IMR-90 (cell line): ENCODE measurements at places on chromosomes 11 and 22. TPM values are rescaled to one million over a fixed set of nuclear protein-coding genes. Genes with fewer than 3 reads are reported as not detected.

DNA sequence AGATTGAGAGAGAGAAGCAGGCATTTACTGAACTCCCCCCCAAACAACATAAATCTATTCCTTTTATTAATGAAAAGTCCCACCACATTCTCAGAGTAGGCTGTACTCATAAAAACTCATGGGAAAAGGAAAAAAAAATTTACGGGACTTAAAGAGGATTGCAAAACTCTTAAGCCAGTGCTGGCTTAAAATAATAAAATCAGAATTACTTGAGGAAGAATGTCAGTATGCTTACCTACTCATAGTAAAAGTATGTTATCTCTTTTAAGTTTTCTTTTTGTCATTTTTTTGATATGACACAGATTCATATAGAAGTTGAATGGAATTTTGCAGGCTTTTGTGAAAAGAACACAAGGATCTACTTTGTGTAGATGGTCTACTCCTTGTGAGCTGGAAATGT is 126.3 kb downstream of the LUZP2 start:
- H3K4me1 ChIP-seq: peaks cover 2% of the 10 kb centered on the region
- no peaks in the 10 kb centered on the region for H3K27me3 ChIP-seq
- H3K4me3 ChIP-seq: no peak overlapping the region
- no peak overlapping the region for H3K27ac ChIP-seq

- no peak overlapping the region for H3K4me3 ChIP-seq
- H3K36me3 ChIP-seq: no peaks in the 10 kb centered on the region
- H3K27ac ChIP-seq: no peak overlapping the region
- DNase-seq: no peak
- no peaks in the 10 kb centered on the region for H3K4me1 ChIP-seq
These were observed 87.4 kb upstream of the CHORDC1 start for GRCh38 chr11:90310210-90310609.

DNA sequence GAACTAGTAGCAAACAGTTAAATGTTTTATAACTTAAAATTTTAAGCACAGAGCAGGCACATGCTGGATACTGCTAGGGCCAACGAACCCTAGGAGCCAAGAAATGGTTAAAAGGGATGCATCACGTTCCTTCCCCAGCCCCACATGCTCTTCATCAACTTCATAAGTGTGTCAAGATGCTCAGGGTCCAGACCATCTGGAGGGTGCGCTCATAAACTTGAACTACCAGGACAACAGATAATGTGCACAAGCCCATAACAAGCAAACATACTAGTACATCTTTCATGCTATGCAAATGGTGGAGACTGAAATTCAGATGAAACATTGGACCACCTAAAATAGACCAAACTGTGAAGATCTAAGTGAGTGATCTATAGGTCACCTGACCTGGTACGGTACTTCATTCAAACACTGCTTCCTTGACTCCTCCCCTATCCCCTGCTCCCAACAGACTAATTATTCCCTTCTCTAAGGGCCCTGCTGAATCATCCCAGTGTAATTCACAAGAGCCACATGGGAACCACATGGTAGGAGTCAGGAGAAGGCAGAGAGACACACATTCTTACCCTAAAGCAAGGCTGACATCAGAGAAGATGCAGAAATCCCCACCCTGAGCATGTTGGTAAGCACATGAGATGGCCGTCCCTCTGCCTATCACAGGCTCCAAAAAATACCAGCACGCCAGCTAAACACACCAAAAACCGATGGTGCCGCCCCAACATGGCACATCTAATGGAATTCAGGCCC is 83.9 kb downstream of the ETS1 start:
- H3K4me3 ChIP-seq: no peak overlapping the region
- H3K36me3 ChIP-seq: peaks cover 4% of the 10 kb centered on the region
- peak; percentile 96 for DNase-seq
- H3K27me3 ChIP-seq: no peaks in the 10 kb centered on the region

Gene MS4A6A
- not detected in 2 replicates for total RNA-seq

DNA sequence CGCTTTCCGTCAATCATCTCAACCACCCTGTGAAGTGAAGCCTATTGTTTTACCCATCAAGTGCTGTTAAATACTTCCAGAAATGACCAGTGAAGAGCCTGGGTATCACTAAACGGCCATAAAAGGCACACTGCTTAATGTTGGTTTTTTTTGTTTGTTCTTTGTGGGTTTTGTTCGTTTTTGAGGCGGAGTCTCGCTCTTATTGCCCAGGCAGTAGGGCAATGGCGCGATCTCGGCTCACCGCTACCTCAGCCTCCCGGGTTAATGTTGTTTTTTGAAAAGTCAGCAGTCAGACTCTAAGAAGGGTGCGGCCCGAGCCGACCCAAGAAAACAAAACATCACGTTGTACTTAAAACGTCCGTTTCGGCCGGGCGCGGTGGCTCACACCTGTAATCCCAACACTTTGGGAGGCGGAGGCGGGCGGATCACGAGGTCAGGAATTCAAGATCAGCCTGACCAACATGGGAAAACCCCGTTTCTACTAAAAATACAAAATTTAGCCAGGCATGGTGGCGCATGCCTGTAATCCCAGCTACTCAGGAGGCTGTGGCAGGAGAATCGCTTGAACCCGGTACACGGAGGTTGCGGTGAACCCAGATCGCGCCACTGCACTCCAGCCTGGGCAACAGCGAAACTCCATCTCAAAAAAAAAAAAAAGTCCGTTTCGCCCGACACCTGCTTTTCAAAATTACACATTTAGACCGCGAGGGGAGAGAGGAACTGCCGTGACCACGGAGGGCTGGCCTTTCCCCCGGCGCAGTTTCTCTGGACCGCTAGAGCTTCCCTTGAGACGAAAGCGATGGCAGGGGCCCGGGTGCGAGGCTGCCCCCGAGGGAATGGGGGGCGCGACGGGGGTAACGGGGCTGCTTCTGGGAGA is 714 bp downstream of the CD59 start:
- H3K4me1 ChIP-seq: peaks cover 19% of the 10 kb centered on the region
- H3K4me3 ChIP-seq: peak overlapping the region; percentile 77
- no peak for DNase-seq
- peaks cover 17% of the 10 kb centered on the region for H3K36me3 ChIP-seq

GRCh38 chr11:15754221-15754620 is 602.1 kb downstream of the SOX6 start:
- no peak overlapping the region for H3K27ac ChIP-seq
- no peaks in the 10 kb centered on the region for H3K27me3 ChIP-seq
- no peak for DNase-seq
- H3K4me1 ChIP-seq: 0 out of 2 replicates have a peak, but pooled peaks cover 4% of the 10 kb centered on the region
- no peak overlapping the region for H3K4me3 ChIP-seq

DNA sequence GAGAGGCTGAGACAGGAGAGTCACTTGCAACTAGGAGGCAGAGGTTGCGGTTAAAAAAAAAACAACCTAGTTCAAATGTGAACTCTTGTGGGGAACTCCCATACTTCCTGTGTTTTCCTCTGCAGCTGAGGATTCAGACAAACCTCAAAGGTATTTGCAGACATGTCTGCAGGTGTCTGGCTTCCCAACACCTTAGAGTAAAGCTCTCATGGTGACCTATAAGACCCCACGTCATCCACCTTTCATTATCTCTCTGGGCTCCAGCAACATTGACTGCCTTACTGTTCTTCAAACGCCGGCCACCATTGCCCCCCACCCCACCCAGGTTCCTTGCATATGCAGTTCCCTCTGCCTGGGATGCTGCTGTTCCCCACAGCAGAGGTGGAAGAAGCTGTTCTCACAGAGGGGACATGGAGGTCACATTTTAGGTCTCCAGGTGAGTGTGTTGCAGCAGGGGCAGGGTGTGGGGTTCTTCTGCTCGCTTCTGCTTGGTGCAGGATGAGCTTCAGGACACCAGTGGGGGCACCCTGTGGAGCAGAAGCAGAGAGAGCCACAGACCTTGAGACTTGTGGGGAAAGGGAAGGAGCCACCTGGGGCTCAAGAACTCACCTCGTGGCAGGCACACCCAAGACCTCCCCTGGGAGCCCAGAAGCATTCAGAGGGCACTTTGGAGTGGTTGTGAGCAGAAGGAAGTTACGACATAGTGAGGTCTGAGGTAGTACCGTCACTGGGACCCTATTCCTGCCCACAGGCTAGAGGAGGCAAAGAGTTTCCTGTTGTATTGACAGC is 203.2 kb downstream of the CSNK2A3 start:
- no peaks in the 10 kb centered on the region for H3K36me3 ChIP-seq
- peaks cover 26% of the 10 kb centered on the region for H3K27me3 ChIP-seq
- no peak overlapping the region for H3K4me3 ChIP-seq
- no peak for DNase-seq

DNA sequence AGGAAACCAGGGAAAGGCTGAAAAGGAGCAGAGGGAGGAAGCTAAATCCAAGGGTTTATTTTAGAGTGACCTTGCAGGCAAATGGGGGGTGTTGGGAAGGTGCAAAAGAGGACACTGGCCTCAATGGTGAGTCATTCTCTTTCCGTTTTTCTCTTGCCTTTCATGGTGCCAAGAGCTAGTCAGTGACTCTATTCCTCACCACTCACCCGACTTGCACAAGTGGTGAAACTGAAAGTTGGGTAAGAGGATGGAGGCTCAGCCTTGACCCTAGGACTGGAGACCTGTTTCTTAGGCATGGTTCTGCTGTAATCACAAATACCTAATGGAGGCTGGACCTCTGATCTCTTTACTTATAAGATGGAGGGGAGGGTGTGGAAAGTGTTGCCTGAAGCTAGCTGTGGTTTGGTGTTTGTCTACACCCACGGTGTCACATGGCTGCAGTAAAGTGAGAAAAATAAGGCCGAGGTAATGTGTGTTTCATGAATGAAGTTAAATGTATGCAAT is 67.3 kb upstream of the CREB3L1 start:
- H3K27me3 ChIP-seq: peaks cover 6% of the 10 kb centered on the region
- peak; percentile 72 for DNase-seq
- no peak overlapping the region for H3K27ac ChIP-seq
- H3K4me3 ChIP-seq: no peak overlapping the region
- no peaks in the 10 kb centered on the region for H3K36me3 ChIP-seq

Gene PARVG
- not detected in 2 replicates for total RNA-seq

Gene ZMAT5
- total RNA-seq: 16.1 and 21.7 TPM in 2 replicates

Gene PATE4
- total RNA-seq: not detected in 2 replicates

DNA sequence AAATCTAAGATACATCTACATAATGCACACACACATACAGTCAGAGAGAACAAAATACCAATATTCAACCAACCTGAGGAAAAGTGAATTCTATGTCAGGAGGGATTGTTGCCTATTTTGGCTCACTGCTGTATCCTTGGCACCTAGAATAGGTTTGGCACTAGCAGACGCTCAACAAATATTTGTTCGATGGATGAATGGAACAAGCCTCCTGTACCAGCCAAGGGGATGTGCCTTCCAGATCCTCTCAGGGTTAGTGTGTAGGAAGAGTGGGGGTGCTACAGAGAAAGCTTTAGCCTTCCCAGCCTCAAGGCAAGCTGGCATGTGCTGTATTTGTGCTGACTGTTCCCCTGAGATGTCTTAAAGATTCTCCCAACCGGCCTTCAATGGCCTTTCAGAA is 23.3 kb upstream of the POU2AF1 start:
- H3K27ac ChIP-seq: no peak overlapping the region
- H3K4me3 ChIP-seq: no peak overlapping the region
- peaks cover 31% of the 10 kb centered on the region for H3K27me3 ChIP-seq
- H3K36me3 ChIP-seq: no peaks in the 10 kb centered on the region

GRCh38 chr11:105168457-105168856 is 28.9 kb upstream of the CARD18 start:
- no peak overlapping the region for H3K27ac ChIP-seq
- H3K4me1 ChIP-seq: no peaks in the 10 kb centered on the region
- peak; percentile 33 for DNase-seq
- H3K36me3 ChIP-seq: no peaks in the 10 kb centered on the region
- H3K4me3 ChIP-seq: no peak overlapping the region
- no peaks in the 10 kb centered on the region for H3K27me3 ChIP-seq

- no peaks in the 10 kb centered on the region; the same call in 1 of the 2 replicates for H3K4me1 ChIP-seq
- no peak for DNase-seq
- H3K27me3 ChIP-seq: peaks cover 62% of the 10 kb centered on the region
- no peak overlapping the region for H3K4me3 ChIP-seq
- H3K27ac ChIP-seq: no peak overlapping the region
- H3K36me3 ChIP-seq: no peaks in the 10 kb centered on the region
These were observed 249.1 kb downstream of the MIAT start for GRCh38 chr22:26906464-26906863.

DNA sequence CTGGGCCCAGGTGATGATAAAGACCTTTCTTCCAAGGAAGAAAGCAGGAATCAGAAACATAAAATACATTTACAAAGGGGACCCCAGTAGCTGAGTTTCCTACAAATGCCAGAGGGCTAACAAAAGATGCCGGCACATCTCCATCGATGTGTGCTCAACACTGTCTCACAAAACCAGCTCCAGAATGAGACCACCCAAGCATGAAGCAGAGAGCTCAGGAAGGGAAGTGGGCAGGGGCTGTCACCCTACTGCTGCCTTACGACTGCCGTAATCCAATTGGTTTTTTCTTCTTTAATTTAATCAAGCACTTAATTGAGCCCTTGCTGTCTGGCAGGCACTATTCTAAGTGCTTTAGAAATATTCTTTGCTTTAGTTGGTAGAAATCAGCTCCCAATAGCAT is 26.1 kb downstream of the SMCO4 start:
- H3K27me3 ChIP-seq: no peaks in the 10 kb centered on the region
- H3K4me3 ChIP-seq: no peak overlapping the region

Gene OR4D5
- total RNA-seq: not detected in 2 replicates

Gene SERHL2
- total RNA-seq: 3.9 and 5.0 TPM in 2 replicates

GRCh38 chr11:122676638-122677037 is 21.1 kb downstream of the UBASH3B start:
- H3K27me3 ChIP-seq: no peaks in the 10 kb centered on the region
- no peaks in the 10 kb centered on the region for H3K36me3 ChIP-seq
- no peak for DNase-seq
- no peak overlapping the region for H3K27ac ChIP-seq
- H3K4me1 ChIP-seq: peaks cover 23% of the 10 kb centered on the region

DNA sequence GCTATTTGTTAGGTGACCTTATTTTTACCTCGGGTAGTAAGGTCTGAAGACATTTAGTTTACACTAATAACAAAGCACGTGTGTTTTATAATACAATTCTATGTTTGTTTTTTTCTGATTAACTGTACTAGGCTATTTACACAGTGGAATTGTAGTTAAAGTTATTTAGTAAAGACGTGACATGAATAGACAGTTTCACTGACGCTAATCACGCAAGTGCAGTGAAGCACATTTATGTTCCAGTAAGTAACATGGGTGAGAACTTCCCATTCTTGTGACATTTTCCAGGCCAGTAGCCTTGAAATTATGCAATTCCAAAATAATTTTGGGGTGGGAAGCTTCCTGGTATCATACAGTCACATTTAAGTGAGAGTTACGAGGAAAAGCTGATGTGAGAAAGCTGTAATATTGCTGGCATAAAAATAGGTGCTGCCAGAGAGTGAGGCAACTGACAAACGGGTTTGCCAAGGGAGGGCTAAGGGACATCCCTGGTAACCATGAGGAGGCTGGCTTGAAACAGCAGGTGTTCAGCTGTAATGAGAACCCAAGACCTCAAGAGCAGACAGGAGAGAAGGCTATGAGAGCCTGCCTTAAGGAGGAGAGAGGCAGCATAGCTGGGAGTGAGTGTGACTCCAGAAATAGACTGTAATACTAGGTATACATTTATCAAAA is 378.8 kb downstream of the DCDC1 start:
- no peak overlapping the region for H3K27ac ChIP-seq
- no peaks in the 10 kb centered on the region for H3K36me3 ChIP-seq
- H3K4me1 ChIP-seq: no peaks in the 10 kb centered on the region
- DNase-seq: no peak
- no peaks in the 10 kb centered on the region for H3K27me3 ChIP-seq
